CD4-positive, alpha-beta T cell (primary cell): ENCODE measurements at places on chromosomes 1 and 21.

DNA sequence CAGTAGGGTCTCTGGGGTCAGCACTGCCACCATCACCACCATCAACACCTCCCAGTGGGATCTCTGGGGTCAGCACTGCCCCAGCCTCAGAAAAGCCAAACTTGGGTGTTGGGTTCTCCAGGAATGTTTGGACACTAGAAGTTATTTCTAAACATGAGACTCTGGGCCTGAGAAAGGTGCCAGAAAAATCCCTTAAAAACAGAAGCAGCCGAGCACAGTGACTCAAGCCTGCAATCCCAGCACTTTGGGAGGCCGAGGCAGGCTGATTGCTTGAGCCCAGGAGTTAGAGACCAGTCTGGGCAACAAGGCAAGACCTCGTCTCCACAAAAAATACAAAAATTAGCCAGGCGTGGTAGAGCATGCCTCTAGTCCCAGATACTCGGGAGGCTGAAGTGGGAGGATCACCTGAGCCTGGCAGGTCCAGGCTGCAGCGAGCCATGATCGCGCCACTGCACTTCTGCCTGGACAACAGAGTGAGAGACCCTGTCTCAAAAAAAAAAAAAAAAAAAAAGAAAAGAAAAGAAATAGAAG, 470 bp downstream of the PTAFR start:
- DNase-seq, result no peak

DNA sequence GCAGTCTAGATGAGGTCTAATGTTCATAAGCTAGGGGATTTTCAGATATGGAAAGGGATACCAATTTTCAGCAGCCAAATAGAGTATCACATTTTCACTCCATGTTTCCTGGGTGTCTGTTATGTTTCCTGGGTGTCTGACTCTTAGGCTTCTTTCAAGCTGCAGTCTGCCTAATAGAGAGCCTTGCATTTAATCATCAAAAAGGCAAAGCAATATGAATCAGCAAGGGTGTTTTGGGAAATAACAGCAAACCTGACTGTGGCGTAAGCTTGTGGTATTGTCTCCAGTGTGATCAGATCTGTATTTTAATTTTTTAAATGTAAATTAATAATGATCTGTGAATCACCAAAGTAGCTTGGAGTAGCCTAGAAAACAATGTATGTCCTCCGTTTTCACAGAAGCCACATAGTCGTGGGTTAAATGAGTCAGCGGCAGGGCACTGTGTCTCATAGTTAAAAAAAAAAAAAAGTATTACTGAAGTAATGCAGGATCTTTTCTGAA, 10.4 kb downstream of the LGALS8 start:
- DNase-seq, result no peak

DNA sequence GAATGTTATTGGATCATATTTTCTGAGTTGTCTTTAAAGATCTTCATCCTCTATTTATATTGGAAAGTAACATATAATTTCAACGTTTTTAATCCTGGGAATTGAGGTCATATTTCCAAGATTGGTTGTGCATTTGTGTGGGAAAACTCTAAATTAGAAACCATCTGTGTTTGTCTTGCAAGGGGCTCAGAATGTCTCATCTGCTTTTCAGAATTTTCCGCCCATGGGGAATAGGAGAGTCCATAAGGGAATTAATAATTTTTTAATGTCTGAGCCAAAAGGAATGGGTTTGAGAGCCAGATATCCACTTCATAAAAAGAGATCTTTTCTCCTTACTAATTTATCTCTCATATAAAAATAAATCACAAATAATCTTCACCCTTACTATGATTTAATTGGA, 84.8 kb upstream of the MAP1LC3C start:
- no peak for DNase-seq

- no peak for DNase-seq
Measured at GRCh38 chr1:51569284-51570062, 47.4 kb upstream of the OSBPL9 start.

GRCh38 chr1:200231787-200232231, 178.0 kb downstream of the ZNF281 start:
- DNase-seq, result no peak
